Left renal cortex interstitium (tissue), 4 donors: ENCODE measurements at places on chromosomes 13 and 19.

GRCh38 chr13:38590796-38591507 is 95.9 kb upstream of the FREM2 start:
- no peak for DNase-seq

- DNase-seq = peak; percentile 88
Measured at GRCh38 chr19:37468961-37469777, at the start of gene ZNF570. Gene ZNF570 (plus strand): TSS chr19:37469356. CDS start chr19:37470355, 999 bp downstream.

DNA sequence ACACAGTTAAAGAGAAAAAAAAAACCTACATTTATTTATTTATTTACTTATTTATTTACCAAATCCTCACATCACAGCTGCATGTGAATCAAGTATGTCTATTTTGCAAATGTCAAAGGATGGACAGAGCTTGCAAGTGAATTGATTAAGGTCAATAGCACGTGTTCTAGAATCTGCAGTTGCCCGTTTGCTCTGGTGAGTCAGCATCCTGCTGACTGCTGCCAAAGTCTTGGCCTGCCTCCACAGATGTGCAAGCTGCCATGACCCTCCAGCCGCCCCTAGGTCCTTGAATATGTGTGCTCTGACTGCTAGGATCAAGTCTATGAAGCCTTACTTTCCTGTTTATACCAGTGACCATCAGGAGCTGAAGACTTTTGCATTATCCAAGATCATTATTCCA is 320.6 kb downstream of the GPC5 start:
- DNase-seq = no peak

- no peak for DNase-seq
Measured at GRCh38 chr13:90884066-90884465, 463.4 kb upstream of the MIR17HG start.

GRCh38 chr13:39784347-39784746 is 128.9 kb downstream of the COG6 start:
- DNase-seq = no peak

DNA sequence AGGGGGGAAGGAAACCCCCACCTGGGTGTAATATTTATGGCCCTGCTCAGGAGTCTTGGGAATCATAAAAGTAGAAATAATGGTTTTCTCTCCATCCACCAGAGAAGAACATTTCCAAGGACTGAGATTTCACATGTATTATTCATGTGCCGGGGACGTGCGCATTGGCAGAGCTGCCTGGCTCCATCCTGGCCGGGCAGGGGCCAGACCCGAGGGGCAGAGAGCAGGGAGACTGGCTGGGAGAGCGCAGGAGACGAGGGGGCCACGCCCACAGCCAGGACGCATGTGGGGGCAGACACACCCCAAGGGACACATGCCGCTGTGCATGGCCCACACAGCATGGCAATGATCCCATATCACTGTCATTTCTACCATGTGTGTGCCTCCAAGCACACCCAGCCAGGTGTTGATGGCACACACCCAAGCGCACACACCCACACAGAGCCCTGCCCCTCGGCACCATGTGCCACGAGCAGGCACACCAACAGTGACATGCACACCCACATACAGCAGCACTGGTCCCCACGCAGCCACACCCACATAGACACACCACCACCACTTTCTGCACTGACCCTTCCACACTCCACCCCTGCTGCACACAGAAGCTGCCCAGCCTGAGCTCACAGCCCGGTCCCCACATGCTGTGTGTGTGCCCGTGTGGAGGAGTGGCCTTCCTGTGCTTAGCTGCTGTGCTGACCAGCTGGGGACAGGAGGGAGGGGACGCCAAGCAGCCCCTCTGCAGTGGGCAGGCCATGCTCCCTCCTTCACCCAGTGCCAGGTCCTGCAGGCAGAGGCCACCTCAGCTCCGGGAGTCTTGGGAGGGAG is 39.3 kb downstream of the CEBPG start:
- DNase-seq = no peak

DNA sequence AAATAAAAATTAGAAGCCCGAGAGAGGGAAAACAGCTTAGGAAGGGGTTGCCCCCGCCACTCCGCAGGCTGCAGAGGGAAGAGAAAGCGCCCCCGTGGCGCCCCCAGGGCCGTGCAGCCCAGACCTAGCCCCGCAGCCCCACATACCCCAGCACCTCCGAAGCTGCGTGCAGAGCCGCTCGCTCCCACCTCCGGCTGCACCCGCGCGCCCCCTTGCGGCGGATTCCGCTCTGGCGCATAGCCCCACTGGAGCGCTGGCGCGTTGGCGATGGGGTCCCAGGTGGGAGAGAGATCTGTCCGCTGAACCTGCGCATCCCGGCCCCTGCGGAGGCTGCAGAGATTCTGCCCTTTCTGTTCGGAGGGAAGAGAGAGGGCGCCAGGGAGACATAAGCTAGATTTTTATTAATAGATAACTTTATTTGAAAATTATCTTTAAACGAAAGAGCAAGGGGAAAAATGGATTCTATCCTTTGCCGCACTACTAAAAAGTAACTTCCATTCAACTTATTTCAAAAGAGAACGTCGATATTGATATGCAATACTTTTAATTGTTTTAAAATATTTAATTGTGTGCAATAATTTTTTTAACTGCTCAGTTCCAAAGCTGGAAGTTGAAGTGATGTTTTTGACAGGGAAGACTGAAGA is 11.7 kb upstream of the CLN5 start:
- DNase-seq = peak; percentile 54

GRCh38 chr13:80881942-80882445 is 541.1 kb upstream of the SPRY2 start:
- no peak for DNase-seq

- no peak for DNase-seq
Measured at GRCh38 chr19:6076675-6077463, 33.4 kb downstream of the RFX2 start.

- no peak for DNase-seq
Measured at GRCh38 chr19:35168196-35168595, 13.7 kb downstream of the FXYD5 start.

DNA sequence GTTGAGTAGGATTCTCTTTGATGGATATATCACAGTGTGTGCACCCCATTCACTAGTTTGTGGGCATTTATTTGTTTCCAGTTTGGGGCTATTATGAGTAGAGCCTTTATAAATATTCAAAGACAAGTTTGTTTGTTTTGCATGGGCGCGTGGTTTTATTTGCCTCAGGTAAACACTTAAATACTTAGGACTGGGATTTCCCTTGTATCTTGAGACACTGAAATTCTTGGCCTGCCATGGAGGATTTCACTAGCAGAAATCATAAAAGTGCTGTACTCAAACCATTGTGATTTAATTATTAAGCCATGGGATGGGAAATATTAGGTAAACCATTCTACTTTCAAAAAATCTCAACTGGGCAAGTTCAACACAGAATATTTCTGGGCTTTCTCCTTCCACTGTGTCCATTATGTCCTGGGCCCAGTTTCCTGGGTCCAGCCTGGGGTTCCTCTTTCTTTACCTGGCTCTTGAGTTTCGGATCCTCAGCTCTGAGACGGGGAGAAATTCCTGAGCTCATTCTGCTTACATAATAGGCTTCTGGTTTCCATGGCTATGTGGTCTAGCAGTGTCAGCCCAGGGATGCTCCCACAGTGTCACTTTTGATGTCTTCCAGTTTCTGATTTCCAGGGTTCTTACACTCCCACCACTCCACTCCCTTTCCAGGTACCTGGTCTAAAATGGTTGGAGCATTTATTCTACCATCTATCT is 14.4 kb downstream of the MYO16 start:
- DNase-seq = no peak

DNA sequence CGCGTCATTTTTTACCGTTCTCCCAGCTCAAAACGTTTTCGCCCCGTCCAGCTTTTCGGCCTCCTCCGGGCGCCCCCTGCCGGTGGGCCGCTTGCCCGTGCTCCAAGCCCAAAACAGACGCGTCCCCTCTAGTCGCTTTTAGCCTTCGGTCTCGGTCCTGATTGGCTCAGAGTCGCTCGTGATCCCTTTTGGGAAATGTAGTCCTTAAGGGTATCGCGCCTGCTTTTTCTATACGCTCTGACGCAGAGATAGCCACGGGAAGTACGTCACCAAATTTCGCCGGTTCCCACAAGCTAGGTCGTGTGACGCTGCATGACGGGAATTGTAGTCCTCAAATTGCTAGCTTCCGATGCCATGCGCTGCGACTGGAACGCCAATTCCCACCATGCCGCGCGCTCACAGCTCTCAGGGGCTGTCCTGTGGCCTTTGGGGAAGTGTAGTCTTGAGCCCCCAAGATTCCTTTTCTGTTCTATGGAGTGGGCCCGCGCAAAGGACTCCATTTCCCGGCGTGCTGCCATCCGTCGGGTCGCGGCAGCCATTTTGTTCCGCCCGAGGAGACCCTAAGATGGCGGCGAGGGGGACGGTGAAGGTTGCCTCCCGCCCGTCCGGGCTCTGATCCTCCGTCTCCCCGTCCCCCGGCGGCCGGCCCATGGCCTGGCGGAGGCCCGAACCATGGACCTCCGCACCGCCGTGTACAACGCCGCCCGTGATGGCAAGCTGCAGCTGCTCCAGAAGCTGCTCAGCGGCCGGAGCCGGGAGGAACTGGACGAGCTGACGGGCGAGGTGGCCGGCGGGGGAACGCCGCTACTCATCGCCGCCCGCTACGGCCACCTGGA is at the start of gene FEM1A:
TSS of gene FEM1A (plus strand) at position 552 of the 836 bp plus-strand sequence. CDS start at position 673, 121 bp downstream.
- DNase-seq = peak; percentile 100

DNA sequence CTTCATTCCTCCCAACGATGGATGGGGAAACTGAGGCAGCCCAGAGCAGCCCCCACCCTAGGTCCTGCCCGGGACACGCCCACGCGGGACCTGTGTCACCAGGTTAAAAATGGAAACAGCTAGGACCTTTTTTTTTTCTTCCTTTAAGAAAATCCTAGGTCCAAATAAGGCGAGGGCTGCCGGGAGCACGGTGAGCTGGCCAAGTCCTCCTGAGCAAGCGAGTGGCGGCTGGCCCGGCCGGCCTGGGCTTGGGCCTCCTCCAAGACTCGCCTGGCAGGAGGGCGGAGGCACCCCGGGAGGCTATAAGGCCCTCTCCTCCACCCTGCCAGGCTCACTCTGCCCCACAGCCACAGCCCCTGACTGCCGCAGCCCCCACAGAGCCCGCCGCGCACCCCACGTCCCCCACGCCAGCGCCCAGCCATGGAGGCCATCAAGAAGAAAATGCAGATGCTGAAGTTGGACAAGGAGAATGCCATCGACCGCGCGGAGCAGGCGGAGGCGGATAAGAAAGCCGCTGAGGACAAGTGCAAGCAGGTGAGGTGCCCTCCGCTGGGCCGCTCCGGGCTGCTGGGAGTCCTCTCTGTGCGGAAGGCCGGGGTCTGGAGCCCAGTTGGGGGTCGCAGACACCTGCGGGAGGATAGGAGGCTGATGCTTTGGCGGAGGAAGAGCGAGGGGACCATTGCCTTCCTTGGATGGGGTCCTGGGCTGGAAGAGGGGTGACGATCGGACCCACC is 8.9 kb upstream of the TPM4 start:
- DNase-seq = no peak

GRCh38 chr19:3760871-3761361 is 576 bp downstream of the APBA3 start:
- no peak for DNase-seq

DNA sequence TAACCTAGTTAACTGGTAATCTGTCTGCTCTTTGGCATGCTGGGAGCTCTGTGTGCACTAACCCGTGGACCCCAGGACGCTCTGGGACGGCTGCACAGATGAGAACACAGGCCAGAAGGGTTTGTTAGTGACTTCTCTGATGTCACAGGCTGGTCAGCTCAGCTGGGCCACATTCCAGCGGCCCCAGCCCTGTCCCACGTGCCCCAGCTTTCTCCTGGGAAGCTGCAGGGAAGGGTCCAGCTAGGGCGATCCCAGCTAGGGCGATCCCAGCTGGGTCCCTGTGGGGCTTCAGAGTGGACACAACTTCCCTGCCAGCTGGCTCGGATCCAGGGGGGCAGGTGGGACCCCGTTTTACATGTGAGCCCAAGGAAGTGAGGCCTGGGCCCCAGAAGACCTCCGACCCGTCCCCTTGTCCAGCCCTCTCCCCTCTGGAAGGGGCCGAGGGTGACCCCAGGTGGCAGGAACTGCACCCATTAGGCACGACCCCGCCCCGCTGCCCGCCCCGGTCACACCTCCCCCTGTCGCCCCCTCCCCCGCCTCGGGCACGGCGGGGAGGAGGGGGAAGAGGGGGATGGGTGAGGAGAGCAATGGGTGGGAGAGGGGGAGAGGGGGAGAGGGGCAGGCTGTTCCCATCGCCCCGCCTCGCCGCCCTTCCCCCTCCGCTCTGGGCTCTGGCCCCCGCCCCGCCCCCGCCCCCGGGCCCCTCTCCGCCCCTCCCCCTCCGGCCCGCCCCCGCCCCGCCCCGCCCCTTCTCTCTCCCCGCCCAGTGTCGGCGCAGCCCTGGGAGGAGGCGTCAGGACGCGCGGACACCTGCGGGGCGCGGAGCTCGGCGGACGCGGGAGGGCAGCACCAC is 75.2 kb upstream of the MCF2L start:
- no peak for DNase-seq

GRCh38 chr13:46121597-46122163 is 16.8 kb upstream of the CPB2 start:
- no peak for DNase-seq

GRCh38 chr13:64928696-64929499 is 2301.2 kb downstream of the PCDH9 start:
- no peak for DNase-seq

GRCh38 chr13:48817166-48817802 is 158.4 kb upstream of the FNDC3A start:
- DNase-seq = no peak

GRCh38 chr19:4693471-4694121 is 23.5 kb upstream of the MYDGF start:
- DNase-seq = no peak

DNA sequence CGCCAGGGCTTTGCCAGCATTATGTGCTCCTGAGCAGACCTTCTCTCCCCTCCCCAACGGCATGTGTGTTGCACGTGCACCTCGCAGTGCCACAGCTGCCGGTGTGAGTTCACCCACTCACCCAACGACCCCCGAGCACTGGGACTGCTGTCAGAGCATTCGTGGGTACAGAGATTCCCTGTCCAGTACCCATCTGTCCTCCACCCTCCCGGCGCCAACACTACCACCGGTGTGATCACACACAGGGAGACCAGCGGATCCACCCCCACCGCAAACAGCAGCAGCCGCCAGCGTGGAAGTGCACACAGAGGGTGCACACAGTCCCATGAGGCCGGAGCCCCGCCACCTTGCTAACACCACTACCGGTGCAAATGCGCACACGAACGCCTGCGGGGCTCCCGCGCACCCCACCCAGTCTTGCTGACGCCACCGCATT is 15.9 kb downstream of the LILRA1 start:
- DNase-seq = no peak
